ENCODE measurements at places on chromosomes 6 and 20. TPM values are rescaled to one million over a fixed set of nuclear protein-coding genes. Genes with fewer than 3 reads are reported as not detected.

The SLC17A3 gene
- total RNA-seq: 1.0 TPM

The FERMT1 gene
- total RNA-seq: 15.8 TPM

The LRRN4 gene
- not detected for total RNA-seq

The CCR6 gene
- total RNA-seq: not detected

The WFDC10B gene
- total RNA-seq: not detected

The KIF25 gene
- total RNA-seq: not detected

The GJA1 gene
- total RNA-seq: 57.3 TPM

The ACOT8 gene
- 20.5 TPM for total RNA-seq

The HRH3 gene
- total RNA-seq: not detected

The TFAP2B gene
- not detected for total RNA-seq

The SMLR1 gene
- not detected for total RNA-seq
